ENCODE measurements at places on chromosomes 4 and X.

DNA sequence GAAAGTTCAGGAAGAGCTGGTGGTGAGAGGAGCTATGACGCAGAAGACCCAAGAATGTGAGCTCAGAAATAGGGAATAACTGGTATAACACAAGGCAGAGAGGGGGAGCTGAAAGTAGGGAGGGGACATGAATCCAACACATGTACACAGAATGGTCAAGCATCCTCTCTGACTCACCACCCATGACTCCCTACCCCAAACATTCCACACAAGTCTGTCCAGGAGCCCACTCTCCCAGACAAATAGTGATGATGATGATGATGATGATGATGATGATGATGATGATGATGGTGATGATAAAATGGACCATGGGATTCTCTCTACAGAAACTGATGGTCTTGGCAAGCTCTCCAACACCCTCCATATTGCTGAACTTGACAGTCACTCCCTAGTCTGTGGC is 46.4 kb downstream of the NAT8L start:
- DNase-seq, result no peak

DNA sequence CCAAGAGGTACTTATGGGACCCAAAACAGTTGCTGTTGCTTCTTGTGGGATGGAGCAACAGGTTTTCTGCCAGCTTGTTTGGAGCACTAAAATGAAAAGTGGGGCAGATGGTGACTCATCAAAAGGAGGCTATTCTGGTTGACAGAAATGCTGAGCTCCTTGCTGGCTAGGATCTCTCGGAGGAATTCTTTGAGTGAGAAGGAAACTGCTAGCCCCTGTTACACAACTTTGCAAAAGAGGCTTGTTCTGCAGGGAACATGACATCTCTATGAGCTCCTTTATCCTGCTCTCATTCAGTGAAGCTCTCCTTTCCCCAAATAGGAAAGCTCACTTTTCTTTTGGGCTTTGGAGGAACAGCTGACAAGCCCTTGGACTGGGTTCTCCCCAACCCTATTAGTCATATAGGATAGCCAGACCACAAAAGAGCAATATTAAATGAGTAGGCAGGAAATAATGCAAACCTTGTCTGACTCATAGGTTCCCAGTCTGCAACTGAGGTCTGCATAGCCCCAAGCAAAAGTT is 108.3 kb downstream of the CDS1 start:
- DNase-seq, result peak; percentile 36

DNA sequence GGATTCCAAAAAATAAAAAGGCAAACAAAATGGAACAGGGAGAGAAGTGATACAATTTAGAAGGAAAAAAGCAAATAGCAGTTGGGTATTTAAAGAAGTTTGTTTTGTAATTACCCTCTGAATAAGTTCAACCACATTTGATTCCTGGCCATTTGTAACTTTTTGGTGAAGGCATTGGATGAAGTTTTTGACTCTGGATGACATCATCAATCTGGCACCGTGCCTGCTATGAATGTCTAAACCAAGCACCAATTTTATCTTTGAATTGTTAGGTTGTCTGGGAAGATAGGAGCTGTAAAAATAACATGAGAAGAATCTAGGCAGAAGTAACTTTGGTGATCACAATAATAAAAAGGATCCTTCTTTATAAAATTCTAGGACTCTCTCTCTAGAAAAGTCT is 29.5 kb downstream of the TMPRSS11A start:
- DNase-seq, result no peak

DNA sequence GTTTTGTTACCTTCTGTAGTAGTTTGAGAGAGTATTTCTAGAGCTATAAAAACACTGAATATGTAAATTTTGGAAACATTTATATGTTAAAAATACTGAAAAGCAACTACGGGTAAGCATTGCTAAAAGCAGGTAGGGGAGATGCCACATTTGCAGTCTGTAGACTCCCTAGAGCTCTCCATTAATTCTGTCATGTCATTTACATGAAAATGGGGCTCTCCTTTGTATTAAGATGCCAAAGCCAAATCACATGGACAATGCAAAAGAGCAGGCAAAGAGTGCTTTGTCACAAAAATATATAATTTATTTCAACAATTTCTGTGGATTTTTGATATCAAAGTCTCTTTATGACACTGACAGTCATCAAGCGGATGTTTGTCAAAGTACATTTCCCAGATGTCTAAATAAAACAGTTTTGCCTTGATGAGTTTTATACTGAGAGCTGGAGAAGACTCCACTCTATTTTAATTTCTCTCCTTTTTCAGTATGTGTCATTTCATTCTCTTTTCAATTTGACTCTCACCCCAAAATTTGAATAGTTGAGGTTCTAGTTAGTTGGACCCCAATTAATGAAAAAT is 51.8 kb downstream of the LDB2 start:
- DNase-seq, result no peak

DNA sequence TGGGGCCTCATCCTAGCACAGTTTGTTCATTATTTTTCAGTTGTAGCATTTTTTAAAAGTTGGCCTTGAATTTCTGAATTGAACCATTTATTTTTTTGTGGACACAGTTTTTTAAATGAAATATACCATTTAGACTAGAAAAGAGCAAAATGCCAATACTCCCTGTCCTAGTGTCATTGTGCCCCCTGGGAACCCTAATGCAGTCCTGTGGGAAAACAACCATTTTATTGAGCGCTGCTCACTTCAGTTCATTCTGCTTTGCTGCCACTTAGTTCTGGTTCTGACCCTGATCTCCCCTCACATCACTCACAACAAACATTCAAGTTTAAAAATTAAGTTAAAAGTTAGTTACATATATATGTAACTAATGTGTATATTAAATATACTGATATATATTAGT is 5.4 kb downstream of the NFKB1 start:
- no peak for DNase-seq

Data from AML-193 (cell line).